ENCODE measurements at places on chromosomes 5 and 9.

- DNase-seq = no peak
Measured at GRCh38 chr5:133400120-133400519, 212.2 kb downstream of the FSTL4 start.

GRCh38 chr5:6236858-6237481 is 141.4 kb downstream of the MED10 start:
- DNase-seq = no peak

DNA sequence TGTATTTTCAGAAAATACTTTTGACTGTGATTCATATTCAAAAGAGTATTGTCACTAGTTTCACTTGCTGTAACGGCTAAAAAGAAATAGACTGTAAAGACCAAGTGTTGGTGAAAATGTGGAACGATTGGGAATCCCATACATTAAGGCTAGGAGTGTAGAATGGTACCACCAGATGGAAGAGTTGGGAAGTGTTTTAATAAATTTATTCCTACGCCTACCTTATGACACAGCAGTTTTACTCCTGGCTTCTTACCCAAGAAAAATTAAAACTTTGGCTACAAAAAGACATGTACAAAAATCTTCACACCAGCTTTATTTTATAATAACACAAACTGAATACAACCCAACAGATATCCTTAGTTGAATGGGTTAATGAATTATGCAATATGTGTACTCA is 256.2 kb downstream of the TAF11L14 start:
- no peak for DNase-seq

- DNase-seq = no peak
Measured at GRCh38 chr5:87020099-87020934, 247.4 kb upstream of the RASA1 start.

DNA sequence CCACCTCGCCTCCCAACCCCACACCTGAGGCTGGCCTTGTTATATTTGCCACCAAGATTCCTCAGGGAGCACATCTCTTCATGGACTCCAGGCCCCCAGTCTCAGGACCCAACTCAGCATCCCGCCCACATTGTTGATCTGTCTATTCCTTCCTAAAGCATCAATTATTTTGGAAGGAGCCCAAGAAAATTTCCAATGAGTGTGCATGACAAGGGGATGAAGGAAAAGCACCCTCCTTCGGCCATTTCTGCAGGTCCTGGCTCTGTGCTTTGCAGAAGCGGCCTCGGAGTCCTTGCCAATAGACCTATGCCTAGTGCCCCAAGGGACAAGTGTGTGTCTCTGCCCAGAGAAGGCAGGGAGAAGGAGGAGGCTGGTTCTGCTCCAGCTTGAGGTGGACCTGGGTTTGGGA is 273.2 kb downstream of the GADD45G start:
- DNase-seq = no peak

DNA sequence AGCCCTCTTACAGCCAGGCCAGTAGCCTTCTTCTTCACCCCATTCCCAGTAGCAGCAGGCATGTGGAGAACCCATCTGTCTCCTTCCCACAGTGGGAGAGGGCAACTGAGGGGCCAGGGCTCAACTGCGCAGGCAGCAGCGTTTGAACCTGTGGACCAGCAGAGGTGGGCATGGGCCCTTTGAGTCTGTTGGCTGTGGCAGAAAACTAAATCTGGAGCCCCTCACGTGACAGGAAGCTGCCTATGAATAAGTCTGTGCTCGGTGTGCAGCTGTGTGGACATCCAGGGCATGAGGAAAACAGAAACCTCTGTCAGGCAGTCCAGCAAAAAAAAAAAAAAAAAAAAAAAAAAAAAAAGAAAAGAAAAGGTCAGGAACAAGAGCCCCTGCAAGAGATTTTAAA is 189.2 kb upstream of the NR3C1 start:
- no peak for DNase-seq

Data from naive B cell (primary cell).